ENCODE measurements at places on chromosomes 12 and 14.

GRCh38 chr14:34046799-34047520 lies 96.1 kb upstream of the EGLN3 start:
- no peak for DNase-seq

DNA sequence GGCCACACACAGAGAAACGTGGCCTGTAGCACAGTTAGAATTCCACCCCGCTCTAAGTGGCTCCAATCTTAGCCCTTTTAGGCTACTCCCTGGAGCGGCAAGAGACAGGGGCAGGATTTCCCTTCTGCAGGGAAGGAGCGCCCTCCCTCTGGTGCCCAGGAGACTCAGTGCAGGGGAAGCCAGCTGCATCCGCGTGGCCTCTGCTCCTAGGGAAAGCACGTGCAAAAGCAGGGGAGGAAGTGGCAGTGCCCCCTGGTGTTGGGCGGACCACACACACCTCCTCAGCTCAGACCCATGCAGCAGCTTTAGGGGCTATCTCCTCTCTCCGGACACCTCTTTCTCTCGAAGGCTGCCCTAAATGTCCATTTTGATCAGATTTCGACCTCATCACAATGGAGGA lies 50.0 kb downstream of the SPRING1 start:
- no peak for DNase-seq

DNA sequence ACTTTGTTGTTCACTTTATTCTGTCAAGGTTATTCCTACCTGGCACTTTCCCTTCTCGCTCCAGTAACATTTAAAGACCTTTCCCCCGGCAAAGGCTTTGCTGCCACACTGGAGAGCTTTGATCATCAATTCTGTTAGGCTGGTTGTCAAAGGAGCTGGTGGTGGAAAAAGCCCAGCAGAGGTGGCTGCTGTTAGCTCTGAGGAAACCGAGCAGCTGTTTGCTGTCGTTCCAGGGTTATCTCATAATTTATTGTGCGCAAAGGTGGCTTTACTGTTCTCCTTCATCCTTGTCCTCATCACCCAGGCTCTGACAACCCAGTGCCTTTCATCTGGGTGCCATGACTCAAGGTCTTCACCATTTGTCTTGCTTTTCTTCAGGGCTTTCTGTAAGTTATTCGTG lies 38.2 kb upstream of the CRADD start:
- no peak for DNase-seq

GRCh38 chr12:54658306-54659264 lies 10.4 kb upstream of the DCD start:
- peak; percentile 29 for DNase-seq

DNA sequence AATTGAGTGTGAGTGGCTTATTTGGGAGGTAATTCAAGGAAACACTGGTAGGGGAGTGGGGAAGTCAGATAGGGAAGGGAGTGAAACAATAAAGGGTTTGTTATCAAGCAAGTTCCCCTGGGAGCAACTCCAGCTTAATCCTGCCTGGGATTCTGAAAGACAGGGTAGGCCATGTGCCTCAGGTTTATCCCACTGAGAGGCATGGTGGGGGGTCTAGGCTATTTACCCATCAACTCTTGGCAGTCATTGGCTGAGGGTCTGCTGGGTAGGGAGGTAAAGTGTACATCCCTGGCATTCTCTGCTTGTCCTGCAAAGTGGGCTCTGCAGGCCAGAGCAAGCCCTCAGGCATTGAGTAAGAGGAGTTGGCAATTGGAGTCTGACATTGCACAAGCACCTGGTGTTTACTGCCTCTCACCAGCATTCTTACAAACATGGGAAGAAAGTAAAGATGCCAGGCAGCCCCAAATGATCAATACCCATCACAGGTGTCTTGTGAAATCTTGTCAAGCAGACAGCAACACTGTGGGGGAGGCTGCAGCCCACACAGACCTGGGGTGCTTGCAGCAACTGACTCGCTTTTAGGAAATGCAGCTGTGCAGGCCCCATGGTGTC lies 169.3 kb downstream of the KTN1 start:
- DNase-seq, result no peak

DNA sequence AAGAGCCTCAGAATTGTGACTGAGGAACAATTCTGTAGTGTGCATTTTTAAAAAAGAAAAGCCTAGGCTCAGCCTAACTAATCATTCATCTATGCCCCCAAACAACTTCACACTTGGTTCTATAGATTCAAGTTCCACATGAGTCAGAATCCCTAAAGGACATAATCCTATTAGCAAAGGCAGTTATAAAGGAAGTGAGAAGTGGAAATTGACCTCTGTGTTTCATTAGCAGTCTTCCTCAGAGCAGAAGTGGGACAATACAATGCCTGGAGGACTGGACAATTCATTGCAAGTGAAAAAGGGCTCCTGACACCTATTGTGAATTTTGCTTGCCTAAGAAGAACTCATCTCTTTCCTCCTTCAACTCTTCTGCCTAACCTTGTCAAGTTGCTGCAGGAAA lies 222.3 kb downstream of the PTPRO start:
- DNase-seq, result no peak

DNA sequence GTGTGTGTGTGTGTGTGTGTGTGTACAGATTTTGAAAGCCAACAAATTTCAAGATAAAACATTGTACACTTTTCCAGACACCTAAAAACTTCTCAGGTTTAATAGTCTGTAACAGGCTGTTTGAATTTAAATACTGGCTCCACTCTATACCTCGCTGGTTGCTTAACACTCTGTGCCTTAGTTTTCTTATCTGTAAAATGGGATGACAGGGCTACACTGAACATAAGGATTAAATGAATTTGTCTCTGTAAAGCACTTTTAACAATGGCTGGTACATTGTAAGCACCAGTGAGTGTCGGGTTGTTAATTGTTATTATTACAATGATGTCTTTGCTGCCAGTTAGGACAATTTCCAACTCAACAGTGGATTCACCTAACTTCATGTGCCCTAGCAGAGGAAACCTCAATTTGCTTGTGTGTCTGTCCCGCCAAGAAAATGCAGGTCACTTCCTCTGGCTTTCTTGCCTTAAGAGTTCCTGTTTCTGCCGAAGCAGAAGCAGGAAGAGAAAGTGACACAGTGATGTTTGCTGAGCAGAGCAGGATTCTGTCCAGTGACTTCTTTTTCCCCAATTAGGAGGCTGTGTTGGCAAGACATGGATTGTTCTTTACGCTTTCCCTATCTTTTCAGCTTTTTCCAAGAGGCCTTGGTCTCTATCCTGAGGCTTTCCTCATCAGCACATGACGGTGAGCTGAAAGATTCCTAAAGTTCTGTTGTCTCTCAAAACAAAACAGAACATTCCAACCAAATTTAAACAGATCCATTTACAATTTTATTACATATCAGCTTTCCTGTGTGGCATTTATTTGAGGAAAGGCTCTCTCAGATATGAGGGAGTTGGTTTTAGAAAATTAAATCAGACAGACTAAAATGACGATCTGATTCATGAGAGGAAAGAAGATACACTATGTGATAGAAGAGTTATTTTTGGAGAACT lies 154.1 kb upstream of the ATP2B1 start:
- no peak for DNase-seq

- no peak for DNase-seq
These were observed 24.4 kb upstream of the KITLG start for GRCh38 chr12:88604646-88605045.

DNA sequence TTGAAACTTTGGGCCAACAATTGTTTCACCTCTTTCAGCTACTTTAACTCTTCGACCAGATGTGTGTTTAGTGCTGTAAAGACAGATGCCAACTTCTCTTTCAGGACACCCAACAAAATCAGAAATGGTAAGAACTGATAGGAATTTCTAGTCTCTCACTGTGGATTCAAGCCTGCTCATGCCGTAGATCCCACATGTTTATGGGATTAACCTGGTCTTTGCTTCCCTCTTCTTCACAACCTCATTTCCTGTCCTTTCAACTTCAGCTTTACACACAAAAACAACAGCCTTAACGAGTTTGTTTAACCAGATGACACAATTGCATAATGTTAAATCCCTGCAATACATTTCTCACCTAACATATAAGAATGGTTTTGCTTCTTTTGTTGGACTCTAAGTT lies 1031.9 kb upstream of the LRFN5 start:
- no peak for DNase-seq

DNA sequence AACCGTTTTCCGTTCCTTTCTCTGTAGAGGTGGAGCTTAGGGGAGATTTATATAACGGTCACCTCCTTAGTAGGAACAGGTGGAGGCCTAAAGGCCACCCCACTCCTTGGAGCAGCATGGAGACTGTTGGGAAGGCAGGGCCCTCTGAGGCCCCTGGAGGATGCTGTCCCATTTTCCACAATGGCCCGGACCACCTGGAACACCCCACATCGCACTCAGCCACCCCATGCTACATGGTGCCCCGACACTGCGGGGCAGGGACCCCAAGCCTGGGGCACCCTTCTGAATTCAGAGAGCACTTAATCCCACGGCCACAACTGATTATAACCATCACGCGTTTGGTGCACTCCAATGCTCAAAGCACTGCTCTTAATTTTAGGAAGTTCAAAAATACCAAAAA lies 41.4 kb downstream of the C14orf132 start:
- no peak for DNase-seq

DNA sequence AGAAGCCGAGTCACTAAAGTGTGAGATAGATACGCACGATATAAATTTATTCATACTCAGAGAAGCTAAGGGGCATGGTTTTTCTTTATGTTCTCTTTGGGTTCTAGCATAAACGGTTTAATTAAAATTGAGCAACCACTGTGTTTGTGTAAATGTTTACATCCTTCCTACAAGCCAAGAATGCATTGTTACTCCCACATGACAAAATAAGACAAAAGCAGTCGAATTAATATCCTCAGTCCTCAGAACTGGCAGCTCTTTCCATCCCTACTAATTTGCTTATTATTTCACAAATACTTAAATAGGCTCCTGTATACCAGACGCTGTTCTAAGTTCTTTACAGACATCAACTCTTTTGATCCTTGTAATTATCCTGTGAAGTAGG lies 32.0 kb downstream of the SSPN start:
- DNase-seq, result no peak

DNA sequence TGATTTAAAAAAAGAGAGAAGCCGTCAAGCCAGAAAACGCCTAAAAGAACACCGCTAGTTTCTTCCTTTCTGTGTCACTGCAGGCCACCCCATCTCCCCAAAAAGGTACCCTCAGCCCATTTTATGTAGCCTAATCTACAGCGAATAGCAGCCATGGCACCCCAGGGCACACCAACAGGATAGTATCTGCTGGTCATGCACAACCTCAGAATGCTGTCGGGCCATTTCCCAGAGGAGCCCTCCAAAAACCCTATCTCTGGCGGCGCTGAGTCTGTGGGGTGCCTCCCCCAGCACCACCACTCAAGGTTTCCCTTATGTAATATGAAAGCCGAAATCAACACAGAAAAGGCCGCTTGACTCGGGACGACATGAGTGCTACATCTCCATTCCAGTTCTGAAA lies 98.9 kb downstream of the BCL11B start:
- DNase-seq, result no peak

GRCh38 chr14:22383515-22384166 lies 205.4 kb downstream of the DAD1 start:
- DNase-seq, result no peak
